Breast epithelium (tissue), 4 donors: ENCODE measurements at places on chromosomes 2 and 18.

DNA sequence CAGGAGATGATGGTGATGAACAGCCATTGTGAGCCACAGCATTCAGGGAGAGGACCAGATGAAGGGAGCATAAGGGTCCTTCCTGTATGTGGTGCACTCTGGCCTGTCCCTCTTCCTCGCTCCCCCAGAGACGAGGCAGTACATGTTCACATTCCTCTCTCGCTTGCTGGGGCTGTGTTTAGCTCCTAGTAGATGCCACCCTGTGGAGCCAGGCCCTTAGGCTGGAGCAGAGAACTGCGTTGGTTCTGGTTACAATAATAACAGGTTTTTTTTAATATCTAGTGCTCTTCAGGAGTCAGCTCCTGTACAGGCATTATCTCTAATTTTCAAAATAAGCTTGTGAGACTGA is 171.1 kb upstream of the MYT1L start:
- no peak for DNase-seq

- DNase-seq = no peak
Measured at GRCh38 chr18:79523206-79523735, 127.5 kb downstream of the NFATC1 start.

DNA sequence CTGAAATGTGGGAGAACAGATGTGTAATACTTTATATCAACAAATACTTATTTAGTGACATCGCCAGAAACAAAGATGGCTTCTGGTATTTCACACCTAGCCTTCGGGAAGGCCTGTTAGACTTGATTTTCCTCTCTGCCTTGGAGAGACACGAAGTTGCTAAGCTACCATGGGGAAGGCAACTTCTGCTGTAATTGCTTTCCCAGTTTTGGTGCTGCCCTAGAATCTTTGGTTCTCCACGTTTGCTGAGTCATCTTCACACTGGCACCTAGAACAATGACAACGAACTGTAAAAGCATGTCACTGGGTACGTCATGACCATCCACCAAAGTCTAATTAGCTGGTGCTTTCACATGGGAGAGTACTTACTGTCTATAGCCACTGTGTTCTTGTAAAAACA is 58.7 kb upstream of the ACTR3 start:
- DNase-seq = no peak

- no peak for DNase-seq
Measured at GRCh38 chr2:207066791-207067460, 98.8 kb downstream of the KLF7 start.

GRCh38 chr2:43387092-43388062 is 161.0 kb upstream of the ZFP36L2 start:
- DNase-seq = no peak

GRCh38 chr2:54318821-54319220 is 62.8 kb upstream of the TSPYL6 start:
- DNase-seq = no peak

DNA sequence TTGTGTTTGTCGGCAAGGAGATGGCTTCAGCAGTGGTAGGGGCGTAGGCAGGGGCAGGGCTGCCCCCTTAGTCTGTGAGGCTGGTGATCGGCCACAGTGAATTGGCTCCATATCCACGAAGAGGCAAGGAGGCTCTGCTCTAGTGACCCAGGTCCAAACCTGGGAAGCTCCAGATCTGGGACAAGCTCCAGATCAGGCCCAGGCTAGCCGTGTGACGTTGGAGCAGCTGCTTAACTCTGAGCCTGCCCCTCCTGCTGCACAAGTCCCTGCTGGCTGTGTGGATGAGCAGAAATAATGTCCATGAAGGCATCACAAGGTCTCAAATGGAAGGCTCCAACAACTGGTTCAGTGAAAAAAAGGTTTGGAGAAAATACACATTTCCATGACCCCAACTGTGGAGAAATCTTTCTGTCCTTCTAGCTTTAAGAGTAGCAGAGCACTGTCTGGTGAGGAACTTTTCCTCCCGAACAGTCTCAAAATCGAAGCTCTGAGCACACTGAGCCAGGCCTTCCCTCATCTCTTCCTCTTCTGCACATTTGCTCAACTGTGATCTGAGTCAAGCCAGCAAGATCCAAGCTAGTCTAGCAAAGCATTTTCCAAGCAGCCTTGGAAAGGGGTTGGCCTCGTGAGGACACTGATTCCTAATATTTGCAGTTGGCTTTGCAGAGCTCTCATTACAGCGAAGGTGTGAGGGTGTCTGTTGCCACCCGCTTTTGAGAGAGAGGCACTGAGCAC is 67.0 kb upstream of the TCF7L1 start:
- no peak for DNase-seq

- no peak for DNase-seq
Measured at GRCh38 chr18:57084331-57085271, 62.3 kb upstream of the BOD1L2 start.

GRCh38 chr18:7808992-7809391 is 241.9 kb downstream of the PTPRM start:
- no peak for DNase-seq
